Cerebellum (tissue), 4 donors: ENCODE measurements at places on chromosomes 1 and 21. TPM values are rescaled to one million over a fixed set of nuclear protein-coding genes. Genes with fewer than 3 reads are reported as not detected.

GRCh38 chr1:7591565-7591964 is 179.5 kb upstream of the VAMP3 start:
- DNase-seq = no peak

Gene PGLYRP4
- total RNA-seq = not detected

DNA sequence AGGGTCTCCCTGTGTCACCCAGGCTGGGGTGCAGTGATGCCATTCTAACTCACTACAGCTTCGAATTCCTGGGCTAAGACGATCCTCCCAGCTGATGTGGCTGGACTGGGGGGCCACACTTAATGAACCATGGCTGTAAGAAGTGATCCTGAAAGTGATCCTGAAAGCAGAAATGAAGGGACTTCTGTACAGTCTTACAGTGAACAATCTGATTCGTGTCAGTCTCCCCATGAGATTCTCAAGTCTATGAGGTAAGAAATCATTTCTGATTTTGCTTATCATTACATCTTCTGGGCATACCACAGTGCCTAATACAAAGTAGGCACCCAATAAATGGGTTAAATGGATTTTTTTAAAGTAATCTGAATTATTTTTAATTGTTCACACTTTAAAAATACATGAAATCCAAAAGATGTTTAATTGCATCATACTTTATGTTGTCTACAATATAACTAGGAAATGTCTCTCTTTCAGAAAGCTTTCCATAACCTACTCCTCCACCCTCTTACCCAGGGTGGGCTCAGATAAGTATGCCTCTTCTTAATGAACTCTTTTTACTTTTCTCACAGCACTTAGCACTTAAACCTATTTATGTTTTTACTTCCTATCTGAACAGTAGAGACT is 21.5 kb downstream of the TUT4 start:
- DNase-seq = no peak

DNA sequence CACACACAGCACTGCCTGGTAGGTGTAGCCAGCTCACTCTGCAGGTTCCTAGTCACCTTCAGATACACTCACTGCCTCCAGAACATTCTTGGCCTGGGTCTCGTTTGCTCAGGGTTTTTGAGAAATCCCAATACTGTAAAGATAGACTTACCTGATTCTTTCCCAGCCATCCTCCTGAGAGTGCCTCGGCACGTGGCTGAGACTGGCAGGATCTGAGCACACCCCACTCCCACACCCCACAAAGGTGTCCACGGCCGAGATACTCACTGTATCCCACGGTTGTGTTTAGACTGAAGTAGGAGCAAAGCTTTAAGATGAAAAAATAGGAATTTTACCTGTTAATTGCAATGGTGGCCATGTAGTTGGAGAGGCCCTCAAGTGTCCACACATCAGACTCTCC is 33.4 kb downstream of the SNAP47 start:
- no peak for DNase-seq

Gene SPATA17
- total RNA-seq = 3.7 TPM

GRCh38 chr1:72435025-72435424 is 152.7 kb upstream of the NEGR1 start:
- DNase-seq = no peak

DNA sequence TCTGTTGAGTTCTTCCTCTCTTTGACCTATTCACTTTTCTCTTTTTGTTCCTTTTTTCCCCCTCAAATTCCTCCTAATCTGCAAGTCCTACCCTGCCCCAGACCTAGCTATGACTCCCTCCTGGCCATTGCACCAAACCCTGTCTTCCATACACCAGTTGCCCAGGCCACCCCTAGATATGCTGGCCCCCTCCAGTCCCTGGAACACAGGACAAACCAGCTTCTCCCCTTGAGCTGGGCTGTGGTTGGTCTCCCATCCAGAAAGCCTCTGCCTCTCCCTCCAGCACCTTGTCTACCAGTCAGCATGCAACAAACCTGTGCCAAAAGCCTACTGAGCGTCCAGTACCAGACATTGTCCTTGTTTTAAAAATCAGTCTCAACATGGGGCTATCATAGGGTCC is 59.4 kb downstream of the ELK4 start:
- no peak for DNase-seq

- no peak for DNase-seq
These were observed 43.1 kb upstream of the EPS8L3 start for GRCh38 chr1:109806733-109807400.

Gene ESRRG
- 131 TPM for total RNA-seq

- DNase-seq = no peak
These were observed 84.2 kb downstream of the LBR start for GRCh38 chr1:225343618-225344017.

- peak; percentile 64 for DNase-seq
These were observed 46.8 kb upstream of the WASF2 start for GRCh38 chr1:27536767-27537166.

GRCh38 chr1:173917635-173918493 is 737 bp upstream of the SERPINC1 start:
- no peak for DNase-seq

DNA sequence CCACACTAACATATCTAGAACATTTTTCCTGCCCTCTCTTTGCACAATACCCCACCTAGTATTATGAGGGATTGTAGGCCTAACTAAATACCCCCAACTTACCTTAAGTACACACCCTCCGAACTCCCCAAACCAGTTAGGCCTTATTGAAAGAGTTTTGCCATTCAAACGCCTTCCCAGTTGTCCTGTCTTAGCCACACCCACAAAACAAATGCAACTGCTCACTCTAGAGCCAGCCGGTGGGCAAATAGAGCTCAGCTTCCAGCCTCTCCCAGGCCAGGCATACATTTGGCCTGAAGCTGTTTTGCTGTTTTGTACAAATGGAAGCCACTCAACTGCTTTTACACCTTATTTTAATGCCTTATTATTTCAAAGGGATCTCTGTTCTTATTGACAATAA is 224.2 kb upstream of the RUNX1 start:
- DNase-seq = no peak

DNA sequence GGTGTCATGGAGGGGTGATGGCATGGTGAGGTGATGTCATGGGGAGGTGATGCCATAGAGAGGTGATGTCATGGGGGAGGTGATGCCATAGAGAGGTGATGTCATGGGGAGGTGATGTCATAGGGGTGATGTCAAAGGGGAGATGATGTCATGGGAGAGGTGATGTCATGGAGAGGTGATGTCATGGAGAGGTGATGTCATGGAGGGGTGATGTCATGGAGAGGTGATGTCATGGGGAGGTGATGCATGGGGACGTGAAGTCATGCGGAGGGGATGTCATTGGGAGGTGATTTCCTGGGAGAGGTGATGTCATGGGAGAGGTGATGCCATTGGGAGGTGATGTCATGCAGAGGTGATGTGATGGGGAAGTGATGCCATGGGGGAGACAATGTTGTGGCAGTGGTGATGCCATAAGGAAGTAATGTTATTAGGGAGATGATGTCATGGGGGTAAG is 92.1 kb upstream of the C1orf174 start:
- DNase-seq = no peak

DNA sequence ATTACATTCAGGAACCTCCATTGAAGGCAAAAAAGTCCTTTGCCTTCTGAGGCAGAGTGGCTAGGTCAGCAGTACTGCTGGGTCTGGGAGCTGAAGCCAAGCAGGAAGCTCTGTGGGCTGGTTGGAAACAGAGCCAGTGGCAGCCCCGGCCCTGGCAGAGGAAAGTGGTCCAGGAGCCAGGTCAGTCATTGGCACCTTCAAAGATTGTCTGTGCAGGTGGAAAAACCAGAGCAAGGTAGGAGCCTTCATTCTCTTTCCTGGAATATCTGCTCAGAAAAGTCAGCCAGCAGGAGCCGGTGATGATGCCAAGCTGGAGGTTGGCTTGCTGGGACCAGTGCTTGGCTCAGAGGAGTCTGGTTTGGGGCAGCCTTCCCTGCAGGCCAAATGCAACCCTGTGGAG is 12.5 kb upstream of the DISP3 start:
- DNase-seq = peak; percentile 90

DNA sequence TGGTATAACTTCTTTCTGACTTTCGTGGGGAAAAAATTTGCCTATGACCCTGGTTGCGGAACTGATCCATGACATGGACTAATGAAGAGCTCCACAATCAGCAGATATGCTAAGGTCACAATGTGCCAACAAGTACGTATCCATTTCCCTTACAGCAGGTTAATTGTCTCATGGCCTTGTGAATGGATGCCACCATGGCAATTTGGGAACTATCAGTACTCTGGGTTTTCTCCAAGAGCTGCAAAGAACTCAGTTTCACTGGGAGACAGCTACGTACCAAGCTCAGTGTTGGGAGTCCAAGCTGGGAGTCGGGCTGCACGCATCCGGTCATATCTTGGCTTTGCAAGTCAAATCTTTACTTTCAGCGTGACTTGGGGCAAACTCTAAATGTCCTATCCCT is 64.8 kb downstream of the TIAM1 start:
- no peak for DNase-seq

Gene KLHDC9
- total RNA-seq = 6.5 TPM

Gene CA6
- not detected for total RNA-seq

- no peak for DNase-seq
These were observed 121.2 kb upstream of the TNR start for GRCh38 chr1:175864625-175865024.

- DNase-seq = no peak
These were observed 4.1 kb downstream of the ABCD3 start for GRCh38 chr1:94422115-94422820.

- DNase-seq = no peak
These were observed 469.6 kb downstream of the NPHP4 start for GRCh38 chr1:5522531-5523145.

Gene MAD2L2
- total RNA-seq = 45.4 TPM

GRCh38 chr1:78143673-78144072 is 97.9 kb downstream of the GIPC2 start:
- no peak for DNase-seq

Gene SPRR1A
- not detected for total RNA-seq

- no peak for DNase-seq
These were observed 10.0 kb upstream of the PADI4 start for GRCh38 chr1:17297991-17298390.

DNA sequence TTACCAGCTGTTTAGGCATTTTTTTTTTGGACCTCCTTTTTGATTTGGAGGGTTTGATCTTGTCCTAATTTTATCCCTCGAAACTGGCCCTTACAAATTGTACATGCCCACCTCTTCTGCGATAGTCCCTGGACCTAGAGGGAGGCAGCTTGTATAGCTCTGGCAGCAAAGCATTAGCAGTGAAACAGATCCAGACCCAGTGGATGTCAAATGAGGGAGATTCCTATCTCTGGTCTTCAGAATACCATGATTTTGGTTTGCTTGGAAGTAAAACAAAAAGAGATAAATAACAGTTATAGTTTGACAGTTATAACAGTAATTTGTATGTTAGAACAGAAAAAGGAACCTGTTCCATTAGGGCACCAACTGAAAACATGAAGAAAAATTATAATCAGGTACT is 123.6 kb downstream of the MIS18A start:
- DNase-seq = no peak

Gene OR2L5
- 2.7 TPM for total RNA-seq

Gene TPRG1L
- total RNA-seq = 12.1 TPM

DNA sequence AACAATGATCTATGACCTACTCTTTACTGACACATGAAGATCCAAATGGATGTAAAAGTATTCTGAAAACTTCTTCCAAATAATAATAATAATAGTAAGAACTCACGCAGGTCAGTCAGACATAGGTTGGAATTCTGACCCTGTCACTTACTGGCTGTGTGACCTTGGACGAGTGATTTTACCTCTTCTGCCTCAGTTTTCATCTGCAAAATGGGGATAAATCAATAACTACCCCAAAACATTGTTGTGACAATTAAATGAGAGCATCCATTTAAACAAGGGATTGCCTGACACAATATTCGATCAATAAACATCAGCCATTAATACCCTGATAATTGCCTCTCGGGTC is 556 bp downstream of the MECR start:
- no peak for DNase-seq

DNA sequence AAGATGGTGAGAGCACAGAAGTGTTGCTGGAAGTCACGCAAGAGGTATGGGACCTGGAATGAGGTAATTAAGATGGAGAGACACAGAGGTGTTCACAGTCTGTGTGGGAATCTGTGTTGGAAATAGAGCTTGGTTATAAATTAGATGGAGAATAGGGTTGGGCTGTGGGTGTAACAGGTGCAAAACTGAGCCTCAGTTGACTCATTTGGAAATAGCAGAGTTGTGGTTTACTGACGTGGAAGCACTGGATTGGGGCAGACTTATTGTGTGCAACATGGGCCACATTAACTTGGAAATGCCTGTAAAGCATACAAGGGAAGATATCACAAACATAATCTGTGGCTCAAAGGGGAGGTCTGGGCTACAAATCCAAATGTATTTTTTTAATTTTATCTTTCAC is 13.0 kb downstream of the CAMSAP2 start:
- no peak for DNase-seq
